ENCODE measurements at places on chromosomes 11 and 22.

GRCh38 chr11:106471276-106471675, 393.8 kb downstream of the AASDHPPT start:
- no peak for DNase-seq

DNA sequence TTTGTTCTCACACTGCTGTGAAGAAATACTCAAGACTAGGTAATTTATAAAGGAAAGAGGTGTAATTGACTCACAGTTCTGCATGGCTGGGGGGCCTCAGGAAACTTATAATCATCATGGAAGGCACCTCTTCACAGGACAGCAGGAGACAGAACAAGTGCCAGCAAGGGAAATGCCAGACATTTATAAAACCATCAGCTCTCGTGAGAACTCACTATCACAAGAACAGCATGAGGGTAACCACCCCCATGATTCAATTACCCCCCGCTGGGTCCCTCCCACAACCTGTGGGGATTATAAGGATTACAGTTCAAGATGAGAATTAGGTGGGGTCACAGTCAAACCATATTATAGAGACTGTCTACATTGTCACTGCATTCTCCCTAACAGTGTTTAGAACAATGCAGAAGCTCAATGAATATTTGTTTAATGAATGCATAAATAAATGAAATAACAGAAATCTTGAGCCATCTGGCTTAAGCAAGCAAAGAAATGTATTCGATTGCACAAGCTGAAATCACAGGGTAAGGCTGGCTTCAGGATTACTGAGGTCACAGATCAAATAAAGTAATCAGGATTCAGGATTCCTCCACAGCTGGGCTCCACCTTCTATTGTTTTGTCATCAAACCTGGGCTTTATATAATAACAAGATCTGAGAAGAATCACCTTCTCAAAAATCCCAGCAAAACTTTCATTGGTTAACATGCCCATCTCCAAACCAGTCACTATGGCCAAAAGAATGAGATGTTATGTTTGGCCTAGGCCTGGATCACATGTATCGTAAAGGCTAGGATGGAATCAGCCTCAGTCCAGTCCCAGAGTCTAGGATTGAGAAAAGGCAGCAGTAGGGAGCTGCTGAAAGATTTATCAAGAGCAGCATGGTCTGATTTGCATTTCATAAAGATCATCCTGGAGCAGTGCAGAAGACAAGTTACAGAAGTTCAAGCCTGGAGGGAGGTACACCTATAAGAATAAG, 137.8 kb upstream of the UBASH3B start:
- no peak for DNase-seq

DNA sequence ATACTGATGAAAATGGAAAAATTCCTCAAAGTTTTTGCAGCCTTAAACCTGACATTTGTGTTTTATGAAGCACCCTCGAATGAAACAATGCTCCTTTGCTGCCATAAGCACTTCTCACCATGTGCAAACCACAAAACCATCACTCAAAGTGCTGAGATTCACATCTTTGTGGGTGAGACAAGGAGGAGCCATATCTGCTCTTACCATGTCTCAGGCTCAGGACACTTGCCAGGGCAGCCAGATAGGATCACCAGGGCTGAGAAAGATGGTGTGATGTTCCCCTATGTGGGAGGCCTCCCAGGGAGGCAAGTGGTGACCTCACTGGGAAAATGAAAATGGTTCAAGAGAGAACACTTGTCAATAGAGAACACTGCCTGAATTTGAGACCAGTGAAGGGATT, 120.4 kb downstream of the CCDC34 start:
- DNase-seq: no peak

- DNase-seq: no peak
Observed at GRCh38 chr11:1931341-1932104, 12.0 kb downstream of the TNNT3 start.

DNA sequence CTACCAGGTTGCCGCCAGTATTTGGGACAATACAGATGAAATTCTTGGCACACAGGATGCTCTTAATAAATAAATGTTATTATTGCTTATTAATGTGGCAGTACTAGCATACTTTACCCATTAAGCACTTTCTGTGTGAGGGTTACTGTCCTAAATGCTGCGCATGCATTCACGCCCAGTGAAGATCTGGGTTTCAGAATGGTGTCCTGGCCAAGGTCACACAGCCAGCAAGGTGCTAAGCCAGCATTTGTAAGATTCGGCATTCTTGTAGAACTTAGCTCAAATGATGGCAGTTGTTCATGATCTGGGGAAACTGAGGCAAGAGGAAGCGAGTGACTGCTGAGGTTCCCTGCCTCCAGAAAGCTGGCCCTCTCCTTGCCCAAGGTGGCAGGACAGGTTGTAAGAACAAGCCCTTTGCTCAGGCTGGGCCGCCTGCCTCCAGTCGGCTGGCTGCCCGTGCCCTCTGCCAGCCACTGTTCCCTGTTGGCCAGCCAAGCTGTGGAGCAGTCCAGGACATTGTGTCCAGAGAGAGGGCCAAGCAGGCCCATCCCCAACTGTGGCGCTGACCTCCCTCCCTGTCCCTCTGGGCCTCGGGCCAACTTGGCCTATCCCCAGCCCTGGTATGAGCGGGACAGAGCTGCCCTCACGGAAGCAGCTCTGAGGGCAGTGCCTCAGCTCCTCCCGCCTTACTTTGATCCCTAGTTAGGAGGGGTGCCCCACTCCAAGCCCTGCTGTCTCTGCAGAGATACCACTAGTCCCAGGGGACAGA, 28.8 kb downstream of the TOB2 start:
- no peak for DNase-seq

- no peak for DNase-seq
Observed at GRCh38 chr11:117972629-117973502, 13.3 kb upstream of the IL10RA start.

DNA sequence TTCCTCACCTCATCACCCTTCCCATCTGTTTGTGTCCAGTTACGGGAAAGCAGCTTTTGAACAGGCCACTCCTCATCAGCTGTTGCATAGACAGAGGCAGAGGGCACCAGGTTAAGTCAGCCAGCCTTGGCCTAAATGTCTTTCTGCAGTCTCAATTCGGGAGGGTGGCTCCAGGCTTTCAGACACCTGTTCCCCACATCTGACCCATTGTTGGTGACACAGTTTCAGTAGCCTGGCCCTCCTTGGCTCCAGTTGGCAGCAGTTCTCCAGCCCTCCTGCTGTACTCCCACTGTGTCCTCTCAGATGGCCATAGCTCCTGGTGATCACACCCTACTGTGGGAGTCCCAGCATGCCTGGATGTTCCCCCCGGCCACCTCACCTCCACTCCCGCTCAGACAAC, 70.8 kb upstream of the MYOD1 start:
- no peak for DNase-seq

DNA sequence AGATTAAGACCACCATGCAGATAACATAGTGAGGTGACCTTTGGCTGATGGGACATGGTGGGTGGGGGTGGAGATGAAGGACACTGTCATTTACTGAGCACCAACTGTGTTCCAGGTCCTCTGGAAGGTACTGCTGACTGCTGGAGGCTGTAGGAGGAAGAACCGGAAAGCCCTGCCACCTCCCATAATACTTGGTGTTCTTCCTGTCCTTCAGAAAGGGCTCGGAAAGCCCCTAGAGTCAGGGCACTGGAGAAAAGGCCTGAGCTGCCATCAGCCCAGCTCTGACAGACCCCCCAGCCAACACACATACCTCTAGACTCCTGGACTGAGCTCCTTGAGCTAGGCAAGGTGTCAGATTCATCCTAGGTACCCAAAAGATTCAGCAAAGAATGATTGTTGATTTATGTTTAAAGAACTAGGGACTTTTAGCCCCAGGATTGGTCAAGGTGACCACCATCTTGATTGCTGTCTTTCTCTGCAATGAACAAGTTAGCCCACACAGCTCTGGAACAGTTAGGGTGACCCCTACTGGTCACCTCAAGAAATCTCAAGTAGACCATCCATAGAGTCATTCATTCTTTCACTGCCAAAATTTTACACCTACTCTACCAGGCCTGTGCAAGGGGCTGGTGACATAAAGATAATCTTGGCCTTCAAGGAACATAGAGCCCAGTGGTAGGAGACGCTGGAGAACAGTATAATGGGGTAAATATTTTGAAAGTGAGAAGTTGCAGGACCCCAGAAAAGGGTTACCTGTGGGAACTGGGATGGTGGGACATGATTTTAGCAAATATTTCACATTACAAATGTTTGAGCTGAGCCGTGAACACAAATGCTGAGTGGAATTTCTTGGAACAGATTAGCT, 39.4 kb downstream of the IRAG1 start:
- DNase-seq: peak; percentile 66

DNA sequence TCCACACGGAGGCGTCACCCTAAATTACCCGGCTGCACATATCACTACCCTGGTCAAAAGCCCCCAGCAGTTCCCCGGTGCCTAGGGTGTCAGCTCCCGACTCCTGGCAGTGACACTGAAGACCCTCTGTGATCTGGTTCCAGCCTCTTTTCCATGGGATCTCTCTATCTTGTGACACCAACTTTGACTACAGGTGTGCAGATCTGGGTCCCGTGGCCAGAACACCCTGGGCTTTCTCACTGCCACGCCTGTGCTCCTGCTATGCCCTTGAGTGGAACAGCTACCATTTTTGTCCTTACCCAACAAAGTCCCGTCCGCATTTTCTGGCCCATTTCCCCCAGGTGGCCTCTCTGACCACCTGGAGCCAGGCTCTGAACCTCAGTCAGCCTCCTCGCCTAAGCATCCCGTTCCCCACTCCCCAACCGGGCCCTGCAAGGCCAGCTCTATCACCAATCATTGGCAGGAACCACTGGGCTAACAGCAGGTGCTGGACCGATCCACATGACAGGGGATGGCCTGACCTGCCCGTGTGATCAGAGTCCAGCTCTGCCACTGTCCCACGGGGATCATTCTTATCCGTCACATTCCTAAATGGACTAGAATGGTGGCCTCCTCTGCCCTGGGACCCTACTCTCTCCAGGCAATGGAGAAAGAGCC, 20.7 kb upstream of the CBX7 start:
- DNase-seq: no peak

DNA sequence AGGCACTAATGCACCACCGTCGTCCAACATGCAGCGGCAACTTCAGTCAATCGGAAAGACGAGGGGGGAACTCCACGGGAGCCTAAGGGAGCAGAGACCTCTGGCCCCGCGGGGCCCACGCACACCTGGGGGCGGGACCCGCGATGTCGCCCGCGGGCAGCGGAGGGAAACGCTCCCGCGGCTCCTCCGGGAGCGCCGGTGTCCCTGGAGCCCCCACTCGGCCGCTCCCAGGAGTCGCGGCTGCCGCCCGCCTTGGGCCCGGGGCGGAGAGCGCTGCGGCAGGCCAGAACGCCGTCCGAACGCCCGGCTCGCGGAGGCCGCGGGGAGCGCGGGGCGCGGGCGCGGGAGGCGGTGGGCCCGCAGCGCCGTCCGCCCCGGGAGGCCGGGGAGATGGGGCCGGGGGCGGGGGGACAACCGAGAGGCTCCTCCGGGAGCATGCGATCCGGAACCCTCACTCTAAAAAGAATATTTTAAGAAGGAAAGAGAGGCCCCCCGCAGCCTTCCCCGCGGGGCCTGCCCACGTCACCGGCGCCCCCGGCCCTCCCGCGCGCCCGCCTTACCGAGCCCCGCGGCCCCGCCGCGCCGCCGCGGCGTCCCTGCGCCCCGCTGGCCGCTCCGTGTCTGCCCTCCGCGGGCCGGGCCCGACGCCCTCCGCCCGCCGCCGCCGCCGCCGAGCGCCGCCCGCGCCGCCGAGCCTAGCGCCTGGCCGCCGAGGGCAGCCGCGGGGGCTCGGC, 86.6 kb upstream of the ARHGAP32 start:
- peak; percentile 5 for DNase-seq

GRCh38 chr22:46688949-46689348, 49.1 kb downstream of the CERK start:
- DNase-seq: no peak

DNA sequence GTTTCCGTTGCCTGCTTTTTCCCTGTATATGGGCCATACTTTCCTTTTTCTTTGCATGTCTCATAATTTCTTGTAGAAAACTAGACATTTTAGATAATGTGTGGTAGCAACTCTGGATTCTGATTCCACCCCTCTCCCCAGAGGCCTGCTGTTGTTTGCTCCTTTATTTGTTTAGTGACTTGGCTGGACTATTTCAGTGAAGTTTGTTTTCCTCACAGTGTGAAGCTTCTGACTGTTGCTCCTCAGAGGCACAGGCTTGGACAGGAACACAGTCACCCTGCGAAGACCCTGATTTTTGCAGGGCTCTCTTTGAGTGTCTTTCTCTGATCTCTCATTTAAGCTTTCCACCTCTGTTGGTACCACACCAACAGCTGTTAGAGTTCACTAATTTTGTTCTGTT, 72.5 kb downstream of the SWAP70 start:
- DNase-seq: no peak

DNA sequence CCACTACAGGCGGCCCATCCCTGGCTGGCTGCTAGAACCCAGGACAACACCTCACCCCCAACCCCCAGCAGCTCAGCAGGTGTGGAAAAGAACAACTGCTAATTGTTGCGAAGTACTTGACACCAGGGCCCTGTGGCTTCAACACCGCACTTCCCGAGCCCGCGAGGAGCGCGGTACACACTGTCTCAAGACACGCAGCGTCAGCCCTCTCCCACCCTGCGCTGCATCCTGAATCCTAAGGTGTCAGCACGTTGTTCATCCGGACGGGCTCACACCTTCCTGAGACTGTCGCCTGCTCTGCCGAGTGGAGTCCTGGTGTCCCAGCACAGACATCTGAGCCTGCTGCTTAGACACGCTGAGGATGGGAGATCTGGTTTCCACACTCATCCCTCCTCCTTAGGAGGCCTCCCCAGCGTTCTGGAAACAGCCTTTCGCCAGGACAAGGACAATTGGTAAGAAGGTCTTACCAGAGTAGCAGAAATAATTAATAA, 1336.2 kb downstream of the BRD1 start:
- DNase-seq: no peak

DNA sequence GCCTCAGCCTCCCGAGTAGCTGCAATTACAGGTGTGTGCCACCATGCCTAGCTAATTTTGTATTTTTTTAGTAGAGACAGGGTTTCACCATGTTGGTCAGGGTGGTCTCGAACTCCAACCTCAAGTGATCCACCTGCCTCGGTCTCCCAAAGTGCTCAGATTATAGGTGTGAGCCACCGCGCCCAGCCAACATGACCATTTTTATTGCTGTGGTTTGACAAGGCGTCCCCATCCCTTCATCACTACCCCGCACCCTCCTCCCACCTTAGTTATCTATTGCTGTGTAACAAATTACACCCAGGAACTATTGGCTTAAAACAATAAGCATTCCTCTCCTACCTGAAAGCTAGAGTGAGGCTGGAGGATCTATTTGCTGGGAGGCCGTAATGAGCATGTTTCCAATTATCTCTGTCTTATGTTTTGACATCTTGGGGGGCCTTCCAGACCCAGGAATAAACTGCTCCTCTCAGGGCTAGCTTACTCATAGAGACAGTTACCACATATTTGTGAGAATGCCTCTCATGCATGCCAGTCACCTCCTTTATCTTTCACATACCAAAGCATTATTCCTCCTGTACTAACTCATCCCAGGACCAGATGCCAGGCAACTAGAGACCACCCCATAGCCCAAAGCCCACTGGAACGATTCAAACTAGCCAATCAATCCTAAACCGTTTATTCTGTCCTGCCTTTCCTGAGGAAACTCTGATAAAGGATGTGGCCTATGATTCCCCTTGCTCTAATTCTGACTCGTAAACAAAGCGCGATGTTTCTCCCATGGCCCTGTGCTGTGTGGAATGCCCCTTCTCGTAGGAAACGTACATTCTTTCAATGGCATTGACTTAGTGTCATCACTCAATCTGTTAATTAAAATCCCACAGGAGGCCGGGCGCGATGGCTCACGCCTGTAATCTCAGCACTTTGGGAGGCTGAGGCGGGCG, 19.4 kb downstream of the SNU13 start:
- DNase-seq: no peak

GRCh38 chr11:72379384-72380131, 54.8 kb downstream of the CLPB start:
- DNase-seq: no peak

- DNase-seq: no peak
Observed at GRCh38 chr22:32920032-32920628, 118.6 kb downstream of the TIMP3 start.

- DNase-seq: no peak
Observed at GRCh38 chr22:49769691-49770546, 57.8 kb downstream of the BRD1 start.

Measured in CD4-positive, alpha-beta T cell treated with Interleukin-17A for 1 hour (primary cell).